Stimulated activated naive CD4-positive, alpha-beta T cell (primary cell): ENCODE measurements at places on chromosomes 16 and 17.

DNA sequence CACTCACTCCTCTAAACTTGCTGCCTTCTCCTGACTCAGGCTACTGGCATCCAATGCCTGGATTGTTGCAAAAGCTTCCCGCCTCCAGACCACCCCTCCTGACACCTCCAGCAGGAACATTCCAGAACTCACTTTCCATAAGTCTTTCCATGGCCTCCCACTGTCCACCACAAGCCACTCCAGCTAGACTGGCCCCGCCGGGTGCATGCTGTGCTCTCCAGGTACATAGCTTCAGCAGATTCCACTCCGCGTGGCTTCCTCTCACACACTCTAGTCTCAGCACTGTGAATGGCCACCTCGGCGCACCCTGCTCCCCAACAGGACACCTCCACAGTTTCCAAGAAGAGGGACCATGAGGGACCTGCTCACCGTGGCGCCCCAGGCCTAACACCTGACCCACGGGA is 25.9 kb upstream of the FAAP100 start:
- DNase-seq, result no peak

- no peak for DNase-seq
These were observed 18.1 kb upstream of the DHX40 start for GRCh38 chr17:59547131-59547915.

DNA sequence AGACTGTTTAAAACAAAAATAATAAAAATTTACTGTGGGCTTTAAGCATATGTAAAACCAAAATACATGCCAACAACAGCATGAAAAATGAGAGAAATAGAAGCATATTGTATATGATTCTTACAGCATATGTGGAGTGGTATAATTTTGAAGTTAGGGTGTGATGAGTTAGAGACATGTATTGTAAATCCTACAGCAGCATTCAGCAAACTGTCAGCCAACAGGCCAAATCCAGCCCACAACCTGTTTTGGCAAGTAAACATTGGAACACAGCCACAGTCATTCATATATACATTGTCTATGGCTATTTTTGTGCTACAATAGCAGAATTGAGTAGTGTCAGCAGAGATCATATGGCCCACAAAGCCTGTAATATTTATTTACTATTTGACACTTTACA is 42.3 kb downstream of the ZNF18 start:
- no peak for DNase-seq

DNA sequence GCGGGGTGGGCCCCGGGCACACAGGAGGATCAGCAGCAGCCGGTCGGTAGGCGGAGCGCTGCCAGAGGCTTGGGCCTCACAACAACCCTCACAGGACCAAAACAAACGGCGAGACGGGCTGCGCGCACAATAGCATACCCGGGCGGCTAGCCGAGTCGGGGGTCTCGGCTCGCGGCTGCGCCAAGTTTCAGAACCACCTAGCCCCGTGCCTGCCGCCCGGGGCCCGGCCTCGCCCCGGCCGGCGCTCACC is 732 bp downstream of the ULK2 start:
- peak; percentile 16 for DNase-seq

DNA sequence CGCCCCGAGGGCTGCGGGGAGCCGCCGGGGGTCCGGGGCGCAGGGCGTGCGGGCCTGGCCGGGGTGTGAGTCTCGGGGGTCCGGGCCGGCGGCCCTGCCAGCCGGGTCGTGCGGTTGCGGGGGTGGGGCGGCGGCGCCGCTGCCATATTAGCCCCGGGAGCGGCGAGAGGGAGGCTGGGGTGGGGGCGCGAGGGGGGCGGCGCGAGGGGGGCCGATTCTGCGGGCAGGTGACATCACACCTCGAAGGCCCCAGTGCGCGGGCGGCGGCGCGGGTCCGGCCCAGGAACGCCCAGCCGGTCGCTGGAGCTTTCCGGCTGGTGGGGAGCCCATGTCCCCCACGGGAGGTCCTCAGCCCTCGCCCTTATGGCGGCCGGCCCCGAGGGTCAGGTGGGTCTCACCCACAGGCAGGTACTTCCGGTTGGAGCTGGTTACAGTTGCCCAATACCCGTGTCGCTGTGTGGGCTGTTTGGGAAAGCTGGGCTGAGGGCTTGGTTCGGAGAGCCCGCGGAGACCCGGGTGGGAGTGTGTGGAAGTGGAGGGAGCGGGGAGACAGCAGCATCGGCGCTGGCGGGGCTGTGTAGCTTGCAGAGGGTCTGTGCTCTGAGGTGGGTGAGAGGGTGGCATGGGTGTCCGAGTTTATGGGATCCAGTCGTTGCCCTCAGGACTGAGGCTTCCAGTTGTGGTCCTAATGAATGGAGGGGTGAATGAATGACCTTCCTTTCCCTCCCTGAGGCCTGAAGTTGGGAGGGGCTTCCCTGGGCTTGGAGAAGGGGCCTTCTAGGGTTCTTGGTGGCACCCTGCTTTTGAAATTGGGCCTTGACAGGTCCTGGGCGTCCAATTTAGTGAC is 804 bp downstream of the ATP6V0C start:
- peak; percentile 54 for DNase-seq

- DNase-seq, result no peak
These were observed 23.5 kb downstream of the ABAT start for GRCh38 chr16:8697965-8698364.

GRCh38 chr17:76136276-76137000 is 4.6 kb downstream of the FOXJ1 start:
- DNase-seq, result no peak

GRCh38 chr17:15912416-15912955 is 32.4 kb upstream of the ADORA2B start:
- no peak for DNase-seq

GRCh38 chr17:50406578-50406977 is 9.3 kb upstream of the LRRC59 start:
- no peak for DNase-seq

GRCh38 chr16:55572439-55572838 is 6.0 kb downstream of the CAPNS2 start:
- no peak for DNase-seq

DNA sequence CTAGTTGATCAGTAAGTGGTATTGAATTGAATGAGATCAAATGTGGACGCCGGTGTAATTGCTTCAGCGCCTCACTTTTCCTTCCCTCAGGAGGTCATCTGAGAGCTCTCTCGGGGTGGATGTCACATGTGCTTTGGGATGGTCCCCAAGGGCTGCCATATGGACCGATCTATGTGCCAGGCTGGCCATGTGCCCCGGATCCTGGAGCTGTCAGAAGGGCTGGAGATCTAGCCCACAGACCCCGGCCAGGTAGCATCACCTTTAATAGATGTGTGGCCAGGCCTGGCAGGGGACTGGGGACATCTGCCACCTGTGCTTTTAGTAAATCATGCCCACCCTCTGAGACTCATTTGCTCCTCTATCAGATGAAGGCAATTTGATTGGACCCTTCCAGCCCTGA is 95.3 kb upstream of the CRHR1 start:
- DNase-seq, result no peak

DNA sequence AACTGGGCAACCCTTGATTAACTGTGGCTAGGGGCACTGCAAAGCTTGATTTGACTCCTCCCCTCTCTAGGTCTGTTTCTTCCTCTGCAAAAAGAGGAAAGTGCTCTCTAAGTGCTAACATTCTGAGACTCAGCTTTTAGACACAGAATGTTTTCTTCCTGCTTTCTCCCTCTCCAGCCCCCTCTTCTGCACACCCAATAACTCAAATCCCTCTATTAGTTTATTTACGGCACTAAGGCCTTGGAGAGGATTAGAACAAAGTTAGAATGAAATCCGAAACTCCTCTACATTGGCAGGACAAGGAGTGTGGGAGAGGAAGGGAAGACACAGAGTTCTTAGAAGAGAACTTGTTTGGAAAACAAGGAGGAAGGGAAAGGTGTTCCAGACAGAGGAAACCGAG is 3.3 kb upstream of the SBK1 start:
- DNase-seq, result no peak

DNA sequence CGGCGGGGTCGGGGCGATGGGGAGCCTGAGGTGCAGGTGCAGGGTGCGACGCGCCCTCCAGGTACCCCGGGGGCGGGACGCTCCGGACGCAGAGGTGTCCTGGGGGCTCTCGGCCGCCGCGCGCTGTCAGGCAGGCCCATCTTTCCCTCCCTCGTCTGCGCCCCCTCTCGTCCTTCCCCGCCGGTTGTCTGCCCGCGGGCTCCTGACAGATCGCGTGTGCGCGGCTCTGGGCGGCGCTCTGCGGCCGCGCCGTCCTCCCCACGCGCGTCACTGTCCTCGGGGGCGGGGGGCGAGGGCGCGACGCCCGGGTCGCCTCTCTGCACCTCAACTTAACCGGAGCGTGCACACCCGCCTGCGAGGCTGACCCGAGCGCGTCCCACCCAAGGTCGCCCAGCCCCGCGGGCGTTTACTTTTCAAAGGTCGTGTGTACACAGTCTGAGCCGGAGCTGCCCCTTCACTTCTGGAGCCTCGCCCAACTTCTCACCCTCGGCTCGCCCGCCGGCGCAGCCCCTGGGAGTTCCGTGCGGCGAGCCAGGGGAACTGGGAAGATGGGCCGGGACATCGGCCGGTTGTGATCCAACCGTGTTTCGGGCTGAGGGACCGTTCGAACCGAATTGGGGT is 512 bp downstream of the AKAP1 start:
- no peak for DNase-seq

DNA sequence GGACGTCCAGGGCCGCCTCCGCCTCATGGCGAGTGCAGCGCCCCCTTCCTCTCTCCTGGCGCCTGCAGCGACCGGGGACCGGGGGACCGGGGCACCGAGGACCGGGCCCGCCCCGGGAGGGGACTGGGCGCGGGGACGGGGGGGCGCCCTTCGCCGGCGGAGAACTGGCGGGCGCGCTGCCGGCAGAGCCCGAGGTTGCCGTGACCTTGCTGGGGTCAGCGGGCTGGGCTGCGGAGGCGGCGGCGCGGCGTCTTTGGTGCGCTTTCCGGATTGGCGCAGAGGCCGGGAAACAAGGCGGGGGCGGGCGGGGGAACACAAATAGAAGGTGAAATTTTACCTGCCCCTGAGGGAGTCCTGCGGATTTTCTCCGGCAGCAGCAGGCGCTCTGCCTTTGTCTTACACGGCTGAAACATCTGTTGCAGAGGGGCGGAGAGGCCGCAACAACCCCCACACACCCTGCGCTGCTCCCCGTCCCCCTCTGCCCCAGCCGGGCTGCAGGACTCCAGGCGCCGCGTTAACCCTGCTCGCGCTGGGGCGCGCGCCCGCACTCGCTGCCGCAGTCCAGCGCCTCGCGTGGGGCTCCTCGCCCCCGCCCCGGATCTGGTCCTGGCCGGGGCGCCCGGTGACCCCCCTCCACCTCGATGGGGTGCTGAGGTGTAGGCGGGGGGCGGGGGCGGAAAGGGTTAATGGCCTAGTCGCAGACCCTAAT is 53.5 kb downstream of the SREBF1 start:
- DNase-seq, result peak; percentile 46

- no peak for DNase-seq
These were observed 7.4 kb upstream of the MMP2 start for GRCh38 chr16:55471448-55472097.

DNA sequence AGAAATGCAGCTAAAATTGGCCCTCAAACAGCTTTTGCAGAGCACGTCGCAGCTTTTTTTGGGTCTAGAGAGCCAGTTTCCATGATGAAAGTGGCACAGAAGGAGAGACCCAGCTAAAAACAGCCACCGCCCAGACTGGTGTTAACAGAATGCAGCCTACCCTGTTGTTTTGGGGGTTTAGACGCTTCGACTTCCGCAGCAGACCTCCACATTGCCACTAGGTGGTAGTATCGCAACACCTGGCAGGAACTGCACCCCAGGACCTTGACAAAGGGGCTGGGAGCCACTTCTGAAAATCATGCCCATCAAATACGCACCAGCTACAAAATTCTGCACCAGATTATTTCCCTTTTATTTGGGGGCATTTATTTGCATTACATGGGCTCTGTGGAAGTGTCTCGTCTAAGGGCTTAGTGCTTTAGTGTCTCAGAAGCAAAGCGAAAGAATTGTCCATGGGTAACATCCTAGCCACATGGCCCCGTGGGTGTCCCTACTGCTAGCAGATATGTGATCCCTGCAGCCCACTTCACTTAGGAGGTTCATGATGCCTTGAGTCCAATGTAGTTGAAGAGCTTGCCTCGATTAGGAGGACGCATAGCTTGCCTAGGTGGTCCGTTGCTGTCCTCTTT is 167.1 kb downstream of the HAPSTR1 start:
- no peak for DNase-seq

GRCh38 chr16:50909831-50910735 is 168.2 kb downstream of the CYLD start:
- no peak for DNase-seq

DNA sequence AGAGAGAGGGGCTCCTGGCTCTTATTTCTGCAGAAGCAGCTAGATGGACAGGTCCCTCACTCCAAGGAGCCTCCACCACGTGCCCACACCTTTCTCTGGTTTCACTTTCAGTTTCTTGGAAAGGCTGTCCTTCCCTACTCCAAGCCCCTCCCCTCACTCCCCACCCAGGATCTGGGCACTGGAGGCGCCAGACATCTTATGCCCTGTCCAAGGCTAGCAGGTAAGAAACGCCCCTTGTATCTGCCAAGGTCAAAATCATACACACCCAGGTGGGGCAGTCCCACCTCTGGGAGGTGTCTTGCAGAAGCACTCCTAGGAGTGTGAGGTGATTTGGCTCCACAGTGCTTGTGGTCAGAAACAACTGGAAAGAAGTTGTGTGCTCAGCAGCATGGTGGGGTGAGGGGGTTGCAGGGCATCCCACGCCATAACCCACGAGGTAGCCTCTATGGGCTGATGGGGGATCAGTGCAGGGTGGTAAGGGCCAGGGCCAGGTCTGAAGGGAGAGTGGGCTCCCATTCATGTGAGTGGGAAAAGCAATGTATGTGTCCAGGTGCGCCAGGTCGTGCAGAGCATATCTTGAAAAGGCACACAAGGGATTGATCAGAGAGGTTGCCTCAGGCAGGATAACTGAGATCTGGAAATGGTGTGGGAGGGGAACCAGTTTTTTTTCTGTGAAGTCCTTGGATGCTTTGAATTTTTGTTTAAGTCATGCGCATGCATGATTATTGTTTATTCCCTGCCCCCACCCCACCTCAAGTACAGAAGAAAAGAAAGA is 31.8 kb upstream of the PRM1 start:
- DNase-seq, result no peak

GRCh38 chr16:85808926-85809325 is 9.4 kb downstream of the COX4I1 start:
- no peak for DNase-seq

- DNase-seq, result no peak
These were observed 13.4 kb downstream of the RPTOR start for GRCh38 chr17:80558046-80558445.

GRCh38 chr16:85568519-85568918 is 44.6 kb upstream of the GSE1 start:
- no peak for DNase-seq

GRCh38 chr16:57998992-57999365 is 1.5 kb downstream of the ZNF319 start:
- no peak for DNase-seq
